Activated naive CD4-positive, alpha-beta T cell treated with anti-CD3 and anti-CD28 coated beads, Interleukin-2, amount 10 ng/mL, durations not matched to agents 7 days and 5 days (primary cell): ENCODE measurements at places on chromosomes 16 and 17.

GRCh38 chr16:83835586-83836566 is 28.1 kb downstream of the HSBP1 start:
- no peak overlapping the region for H3K4me3 ChIP-seq
- H3K36me3 ChIP-seq = no peaks in the 10 kb centered on the region
- DNase-seq = no peak
- peaks cover 20% of the 10 kb centered on the region for H3K4me1 ChIP-seq

DNA sequence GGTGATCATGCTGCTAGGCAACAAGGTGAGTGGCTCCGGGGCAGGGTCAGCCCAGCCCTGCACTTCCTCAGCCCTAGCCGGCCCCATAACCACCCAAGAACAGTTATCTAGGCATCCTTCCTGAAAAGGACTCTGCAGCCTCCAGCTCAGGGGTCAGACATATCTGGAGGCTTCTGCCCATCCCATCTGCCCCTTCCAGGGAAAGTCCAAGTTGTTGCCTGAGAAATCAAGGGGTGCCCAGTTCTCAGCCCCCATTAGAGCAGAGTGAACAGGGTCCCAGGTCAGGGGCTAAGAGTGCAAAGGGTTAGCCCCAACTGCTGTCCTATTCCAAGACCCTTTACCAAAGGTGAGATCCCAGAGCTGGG is 4.1 kb upstream of the NHERF1 start:
- no peaks in the 10 kb centered on the region for H3K27me3 ChIP-seq
- H3K36me3 ChIP-seq = peaks cover 20% of the 10 kb centered on the region
- no peak for DNase-seq
- H3K4me1 ChIP-seq = peaks cover 80% of the 10 kb centered on the region

DNA sequence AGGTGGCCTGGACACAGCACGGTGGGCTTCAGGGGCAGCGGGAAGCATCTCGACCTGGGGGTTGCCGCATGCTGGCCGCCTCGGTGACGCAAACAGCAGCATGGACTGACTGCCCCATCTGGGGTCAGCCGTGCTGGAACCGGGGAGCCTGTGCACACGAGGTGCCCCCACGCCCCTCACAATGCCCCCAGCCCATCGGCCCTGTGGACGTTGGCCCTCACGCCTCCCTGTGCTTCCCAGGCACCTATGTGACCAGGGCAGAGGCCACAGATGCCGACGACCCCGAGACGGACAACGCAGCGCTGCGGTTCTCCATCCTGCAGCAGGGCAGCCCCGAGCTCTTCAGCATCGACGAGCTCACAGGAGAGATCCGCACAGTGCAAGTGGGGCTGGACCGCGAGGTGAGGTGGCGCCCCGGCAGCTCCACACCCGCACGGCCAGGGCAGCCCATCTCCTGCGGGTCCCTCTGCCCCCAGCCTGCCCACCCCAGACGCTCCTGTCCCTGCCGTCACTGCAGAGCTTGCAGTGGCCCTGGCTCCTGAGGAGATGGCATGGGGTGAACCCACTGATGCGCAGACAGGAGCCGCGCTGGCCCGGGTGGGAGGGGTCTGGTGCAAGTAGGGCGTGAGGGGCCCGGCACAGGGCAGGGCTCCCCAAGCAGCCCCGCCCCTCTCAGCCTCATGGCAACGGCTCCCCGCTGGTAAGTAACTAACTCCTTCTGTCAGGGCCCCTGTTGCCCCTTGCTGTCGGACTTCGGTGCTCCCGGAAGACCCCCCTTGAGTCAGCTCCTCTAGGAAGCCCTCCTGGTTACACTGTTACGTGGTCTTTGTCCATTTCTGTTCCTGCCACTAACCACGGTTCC is 13.6 kb downstream of the CDH15 start:
- DNase-seq = peak; percentile 62
- H3K4me3 ChIP-seq = no peak overlapping the region
- peak overlapping the region; percentile 33 for H3K27ac ChIP-seq
- peaks cover 12% of the 10 kb centered on the region for H3K4me1 ChIP-seq
- H3K36me3 ChIP-seq = no peaks in the 10 kb centered on the region

DNA sequence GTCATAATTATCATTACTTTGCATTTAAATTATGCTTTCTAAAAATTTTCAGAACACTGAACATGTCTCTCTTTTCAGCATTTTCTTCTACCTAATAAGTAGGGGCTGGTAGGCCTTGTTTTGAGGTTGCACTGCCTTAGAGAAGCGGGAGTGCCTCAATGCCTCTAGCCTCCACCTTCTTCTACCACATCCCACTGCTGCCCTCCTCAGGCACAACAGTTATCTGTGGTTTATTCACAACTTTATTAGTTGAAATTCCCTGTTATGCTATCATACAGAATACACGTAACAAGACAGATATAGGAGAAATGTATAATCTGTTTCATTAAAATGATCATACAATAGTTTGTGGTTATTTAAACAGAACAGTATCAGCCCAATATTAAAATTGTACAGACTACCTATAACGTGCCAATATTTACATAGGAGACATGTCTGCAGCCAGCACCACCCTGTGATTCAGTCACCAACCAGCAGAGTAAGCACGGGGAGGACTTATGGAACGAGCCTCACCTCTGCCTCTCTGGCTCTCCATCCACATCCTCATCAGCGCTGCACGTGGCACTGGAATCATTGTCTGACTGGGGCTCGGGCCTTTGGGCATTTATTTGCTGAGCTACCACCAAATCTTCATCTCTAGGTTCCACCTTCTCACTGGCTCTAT is 101.2 kb downstream of the TTC19 start:
- H3K27me3 ChIP-seq = no peaks in the 10 kb centered on the region
- H3K4me3 ChIP-seq = no peak overlapping the region
- DNase-seq = no peak
- peaks cover 50% of the 10 kb centered on the region for H3K36me3 ChIP-seq
- H3K4me1 ChIP-seq = no peaks in the 10 kb centered on the region
- H3K27ac ChIP-seq = no peak overlapping the region

- H3K36me3 ChIP-seq = peaks cover 7% of the 10 kb centered on the region
- peaks cover 25% of the 10 kb centered on the region for H3K4me1 ChIP-seq
- peak; percentile 47 for DNase-seq
These were observed 82.2 kb downstream of the PLXDC1 start for GRCh38 chr17:39069114-39069756.

- no peak overlapping the region for H3K4me3 ChIP-seq
- DNase-seq = no peak
- peaks cover 55% of the 10 kb centered on the region for H3K4me1 ChIP-seq
These were observed 80.5 kb downstream of the KSR1 start for GRCh38 chr17:27536781-27537180.

- peaks cover 60% of the 10 kb centered on the region for H3K27me3 ChIP-seq
- H3K4me1 ChIP-seq = peaks cover 5% of the 10 kb centered on the region
- H3K27ac ChIP-seq = no peak overlapping the region
These were observed 48.5 kb downstream of the B9D1 start for GRCh38 chr17:19313746-19314651.

- H3K4me1 ChIP-seq = peaks cover 14% of the 10 kb centered on the region
- no peaks in the 10 kb centered on the region for H3K27me3 ChIP-seq
- no peak for DNase-seq
- H3K4me3 ChIP-seq = no peak overlapping the region
- no peak overlapping the region for H3K27ac ChIP-seq
- H3K36me3 ChIP-seq = peaks cover 84% of the 10 kb centered on the region
These were observed 44.9 kb downstream of the MARF1 start for GRCh38 chr16:15597822-15598647.

DNA sequence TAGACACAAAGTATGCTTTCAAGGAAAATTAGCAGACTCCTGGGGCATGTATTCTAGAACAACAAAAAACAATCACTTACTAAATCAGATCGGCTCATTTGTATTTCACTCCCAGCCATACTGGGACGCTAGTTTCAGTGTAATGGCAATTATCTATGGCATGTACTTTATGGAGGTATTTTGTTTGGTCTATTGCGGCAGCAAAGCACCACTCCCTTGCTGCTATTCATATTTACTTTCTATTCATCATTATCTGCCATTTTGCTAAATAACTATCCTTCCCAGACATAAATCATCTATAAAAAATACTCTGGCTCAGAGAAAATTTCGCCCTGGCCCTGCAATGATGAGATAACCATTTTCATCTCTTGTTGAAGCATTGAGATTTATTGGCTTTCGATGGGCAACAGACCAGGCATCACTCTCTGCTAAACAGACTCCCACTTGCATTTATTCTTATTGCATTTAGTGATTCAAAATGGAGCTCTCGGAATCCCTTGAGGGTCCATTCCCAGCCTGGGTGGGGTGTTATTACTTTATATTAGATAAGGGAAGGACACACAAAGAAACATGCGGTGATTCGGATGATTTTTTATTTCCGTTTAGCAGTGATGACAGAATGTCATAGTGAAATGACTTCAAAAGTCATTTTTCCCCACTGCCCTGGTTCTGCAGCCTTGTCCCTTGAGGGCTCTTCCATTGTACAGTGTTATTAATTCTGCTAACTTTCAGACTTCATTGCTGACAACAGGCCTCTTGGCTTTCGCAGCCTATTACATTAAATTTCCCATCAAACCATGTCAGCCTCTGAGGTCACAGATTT is 225.8 kb downstream of the IRX3 start:
- no peak overlapping the region for H3K27ac ChIP-seq
- H3K4me3 ChIP-seq = no peak overlapping the region
- H3K27me3 ChIP-seq = no peaks in the 10 kb centered on the region
- H3K4me1 ChIP-seq = no peaks in the 10 kb centered on the region

- H3K4me3 ChIP-seq = peak overlapping the region; percentile 98
- peaks cover 61% of the 10 kb centered on the region for H3K4me1 ChIP-seq
- peak; percentile 77 for DNase-seq
These were observed 879 bp downstream of the SOCS1 start for GRCh38 chr16:11254913-11255736.

- H3K27me3 ChIP-seq = no peaks in the 10 kb centered on the region
- no peak overlapping the region for H3K27ac ChIP-seq
- H3K36me3 ChIP-seq = peaks cover 42% of the 10 kb centered on the region
- no peak overlapping the region for H3K4me3 ChIP-seq
- H3K4me1 ChIP-seq = peaks cover 47% of the 10 kb centered on the region
- DNase-seq = no peak
These were observed 19.5 kb downstream of the SEC14L1 start for GRCh38 chr17:77160091-77160874.

DNA sequence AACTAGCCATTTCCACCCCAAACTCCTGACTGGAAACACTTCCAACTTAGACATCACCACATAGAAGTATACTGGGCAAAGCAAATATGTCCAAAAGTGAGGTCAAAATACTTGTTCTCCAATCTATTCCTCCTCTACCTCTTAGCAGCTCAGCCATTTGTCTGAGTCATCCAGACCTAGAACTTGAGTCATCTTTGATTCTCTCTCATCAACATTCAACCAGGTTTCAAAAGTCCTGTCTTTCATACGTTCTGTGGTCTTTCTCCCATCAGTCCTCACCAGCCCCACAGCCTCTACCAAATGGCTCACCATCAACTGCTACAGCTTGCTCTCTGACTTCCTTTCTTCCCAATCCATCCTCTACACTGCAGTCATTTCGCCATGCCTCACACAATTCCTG is 6.8 kb downstream of the ANKFY1 start:
- no peak for DNase-seq
- no peaks in the 10 kb centered on the region for H3K27me3 ChIP-seq
- H3K27ac ChIP-seq = no peak overlapping the region
- peaks cover 14% of the 10 kb centered on the region for H3K4me1 ChIP-seq
- H3K36me3 ChIP-seq = peaks cover 39% of the 10 kb centered on the region

DNA sequence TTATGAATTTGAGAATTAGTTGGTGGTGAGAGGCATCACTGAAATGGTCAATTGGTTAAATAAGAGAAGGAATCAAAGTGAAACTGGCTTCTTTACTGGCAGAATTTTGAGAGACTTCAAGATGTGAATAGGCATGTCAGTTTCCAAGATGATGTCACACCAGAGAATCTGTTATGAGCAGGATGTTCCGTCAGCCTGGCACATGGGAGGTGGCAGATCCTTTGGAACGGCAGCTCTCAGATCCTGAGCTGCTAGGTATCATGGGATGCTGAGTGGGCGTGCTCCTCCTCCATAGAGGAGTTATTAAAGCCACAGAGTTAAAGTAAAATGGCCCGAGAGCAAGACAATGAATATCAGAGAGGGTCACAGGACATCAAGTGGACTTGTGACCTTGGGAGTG is 444.3 kb upstream of the HSBP1 start:
- no peaks in the 10 kb centered on the region for H3K27me3 ChIP-seq
- H3K4me1 ChIP-seq = no peaks in the 10 kb centered on the region
- H3K36me3 ChIP-seq = no peaks in the 10 kb centered on the region
- no peak for DNase-seq

DNA sequence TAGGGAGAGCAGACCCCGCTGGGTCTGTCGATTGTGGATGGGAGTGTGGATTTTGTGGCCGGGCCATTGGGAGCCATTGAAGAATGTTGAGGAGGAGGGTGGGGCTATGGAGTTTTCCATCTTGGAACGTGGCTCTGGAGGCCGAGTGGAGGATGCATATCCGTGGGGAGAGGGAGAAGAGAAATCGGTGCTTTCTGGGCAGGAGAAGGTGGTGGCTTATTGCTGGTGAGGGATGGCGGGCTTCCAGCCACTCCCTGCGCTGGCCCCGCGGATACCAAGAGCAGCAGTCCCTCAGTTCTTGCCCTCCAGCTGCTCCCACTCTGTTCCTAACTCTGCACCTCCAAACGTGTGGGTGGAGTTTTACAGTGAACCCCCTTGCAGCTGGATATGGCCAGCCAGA is 162.4 kb downstream of the CMIP start:
- H3K36me3 ChIP-seq = peaks cover 3% of the 10 kb centered on the region
- H3K27me3 ChIP-seq = no peaks in the 10 kb centered on the region
- H3K4me3 ChIP-seq = no peak overlapping the region
- H3K4me1 ChIP-seq = no peaks in the 10 kb centered on the region
- no peak for DNase-seq
- no peak overlapping the region for H3K27ac ChIP-seq

- H3K4me1 ChIP-seq = peaks cover 33% of the 10 kb centered on the region
- H3K36me3 ChIP-seq = peaks cover 67% of the 10 kb centered on the region
- DNase-seq = no peak
- H3K4me3 ChIP-seq = no peak overlapping the region
These were observed 25.3 kb downstream of the NARF start for GRCh38 chr17:82483836-82484235.

GRCh38 chr16:54280751-54281150 is 5.8 kb downstream of the IRX3 start:
- peaks cover 80% of the 10 kb centered on the region for H3K27me3 ChIP-seq
- peaks cover 22% of the 10 kb centered on the region for H3K4me1 ChIP-seq
- H3K27ac ChIP-seq = no peak overlapping the region
- H3K4me3 ChIP-seq = no peak overlapping the region
- no peak for DNase-seq
- peaks cover 2% of the 10 kb centered on the region for H3K36me3 ChIP-seq
